Ovary (tissue), 10 donors: ENCODE measurements at places on chromosomes 1 and 21. TPM values are rescaled to one million over a fixed set of nuclear protein-coding genes. Genes with fewer than 3 reads are reported as not detected.

The CFAP45 gene
- total RNA-seq: 2.6 TPM

The S100B gene
- total RNA-seq: 3.6 TPM

DNA sequence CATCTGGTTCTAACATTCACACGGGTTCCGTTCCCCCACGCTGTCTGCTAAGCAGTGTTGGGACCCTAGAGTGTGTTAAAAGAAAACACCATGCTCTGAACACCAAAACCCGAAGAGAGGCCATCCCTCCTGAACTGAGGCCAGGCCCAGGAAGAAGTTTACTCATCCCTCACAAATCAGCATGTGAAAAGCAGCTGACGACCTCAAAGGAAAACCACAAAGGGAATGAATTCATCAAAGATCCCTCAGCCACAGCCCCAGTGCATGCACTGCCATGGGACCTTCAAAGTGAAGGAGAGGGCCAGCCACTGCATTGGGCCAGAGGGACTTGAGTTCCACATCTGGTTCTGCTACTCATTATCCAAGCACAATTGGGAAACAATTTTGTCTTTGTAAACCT, 7.0 kb upstream of the PSEN2 start:
- H3K27ac ChIP-seq: no peak overlapping the region
- H3K4me3 ChIP-seq: no peak overlapping the region
- no peak for DNase-seq
- no peaks in the 10 kb centered on the region for H3K27me3 ChIP-seq
- no peaks in the 10 kb centered on the region for H3K36me3 ChIP-seq

DNA sequence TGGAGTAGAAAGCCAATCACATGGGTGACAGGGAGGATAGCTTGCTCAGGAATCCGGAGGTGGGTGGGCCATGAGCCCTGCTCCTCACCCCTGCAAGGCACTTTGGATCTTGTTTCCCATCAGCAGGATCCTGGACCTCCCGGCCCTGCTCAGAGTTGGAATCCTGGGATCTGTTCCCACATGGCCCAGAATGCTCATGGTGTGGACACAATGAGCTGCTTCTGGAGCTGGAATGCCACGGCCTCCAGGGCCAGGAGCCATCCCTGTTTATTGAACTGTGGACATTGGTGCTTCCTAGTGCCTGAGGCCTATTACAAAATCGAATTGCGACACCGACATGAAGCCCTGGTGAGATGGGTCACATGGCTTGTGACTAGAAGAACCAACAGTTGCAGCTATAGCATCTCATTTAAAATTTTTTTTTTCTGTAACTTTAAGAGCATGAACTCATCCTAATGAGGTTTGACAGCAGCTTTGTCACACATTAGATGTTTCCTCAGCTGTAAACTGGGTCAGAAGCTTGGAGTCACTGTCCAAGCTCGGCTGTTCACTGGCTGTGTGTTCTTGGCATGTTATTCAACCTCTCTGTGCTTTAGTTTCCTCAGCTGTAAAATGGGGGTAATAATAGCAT, 40.4 kb upstream of the GOLT1A start:
- H3K4me3 ChIP-seq: no peak overlapping the region
- no peak overlapping the region for H3K27ac ChIP-seq
- no peaks in the 10 kb centered on the region for H3K36me3 ChIP-seq
- H3K27me3 ChIP-seq: no peaks in the 10 kb centered on the region

DNA sequence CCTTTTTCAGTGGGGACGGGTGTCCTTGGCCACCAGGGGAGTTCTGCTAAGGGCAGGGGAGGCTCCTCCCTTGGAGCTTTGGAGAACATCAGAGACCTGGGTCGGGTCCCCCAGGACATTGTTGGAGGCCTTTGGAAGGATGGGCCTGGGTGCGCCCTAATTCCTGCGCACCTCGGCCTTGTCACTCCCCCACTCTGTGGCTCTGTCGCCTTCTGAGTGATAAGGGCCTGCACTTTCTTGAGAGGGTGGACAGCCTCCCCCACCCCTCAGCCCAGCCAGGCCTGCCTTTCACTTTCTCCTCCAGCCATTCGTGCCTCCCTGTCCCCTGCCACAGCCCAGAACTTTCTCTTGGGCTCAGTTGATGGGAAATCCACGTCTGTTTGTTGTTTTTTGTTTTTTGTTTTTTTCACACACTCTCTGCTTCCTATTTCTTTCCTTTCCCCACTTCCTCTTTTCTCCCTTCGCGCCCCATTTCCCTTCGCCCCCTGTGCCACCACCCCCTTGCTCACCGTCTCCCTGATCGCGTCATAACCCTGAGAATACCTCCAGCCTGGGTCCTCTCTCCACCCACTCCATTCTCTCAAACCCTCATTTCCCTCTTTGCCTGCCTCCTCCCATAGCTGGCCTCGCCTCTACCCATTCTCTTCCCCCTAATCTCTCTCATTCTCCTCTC, 85.6 kb downstream of the PAX7 start:
- H3K4me3 ChIP-seq: no peak overlapping the region
- DNase-seq: no peak
- no peaks in the 10 kb centered on the region for H3K36me3 ChIP-seq
- no peaks in the 10 kb centered on the region for H3K4me1 ChIP-seq

DNA sequence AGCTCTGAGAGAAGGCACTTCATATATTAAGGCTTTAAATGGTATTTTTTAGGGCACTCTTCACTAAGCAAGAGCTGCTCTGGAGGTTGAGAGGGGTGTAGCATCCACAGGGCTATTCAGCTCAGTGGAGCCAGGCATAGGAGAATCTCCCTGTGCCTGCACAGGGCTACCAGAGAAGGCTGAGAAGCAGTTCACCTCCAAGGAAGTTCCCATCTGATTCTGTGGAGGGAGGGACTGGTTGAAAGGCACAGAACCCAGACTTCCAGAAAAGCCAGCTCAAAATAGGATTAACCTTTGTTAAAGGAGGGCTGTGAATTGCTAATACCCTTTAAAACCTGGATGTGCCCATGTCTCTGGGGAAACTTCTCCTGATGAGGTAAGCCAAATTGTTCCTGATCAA, 304.5 kb downstream of the TTLL7 start:
- H3K36me3 ChIP-seq: no peaks in the 10 kb centered on the region
- no peak overlapping the region for H3K4me3 ChIP-seq
- no peak for DNase-seq
- no peak overlapping the region for H3K27ac ChIP-seq
- peaks cover 4% of the 10 kb centered on the region for H3K4me1 ChIP-seq
